ENCODE measurements at places on chromosomes 4 and X. TPM values are rescaled to one million over a fixed set of nuclear protein-coding genes. Genes with fewer than 3 reads are reported as not detected.

The TENM3 gene
- 13.2 TPM for total RNA-seq

The CFAP97 gene
- 35.2 TPM for total RNA-seq

The RAB33A gene
- 3.8 TPM for total RNA-seq

The ANKRD50 gene
- total RNA-seq: 23.8 TPM

The NDNF gene
- 0.50 TPM for total RNA-seq

The KANTR gene
- total RNA-seq: 12.7 TPM

The MAGT1 gene
- 135 TPM for total RNA-seq

The CFAP99 gene
- not detected for total RNA-seq

The ASB9 gene
- 2.5 TPM for total RNA-seq

The KLF3 gene
- total RNA-seq: 24.1 TPM

The IL1RAPL1 gene
- total RNA-seq: 1.9 TPM

The TBC1D9 gene
- total RNA-seq: 33.4 TPM

The FABP2 gene
- not detected for total RNA-seq

The GPR34 gene
- not detected for total RNA-seq

The MXD4 gene
- 75.8 TPM for total RNA-seq

The FOXP3 gene
- total RNA-seq: not detected

The VCX3A gene
- total RNA-seq: not detected

The SPIN4 gene
- 4.7 TPM for total RNA-seq

The NAP1L2 gene
- 3.1 TPM for total RNA-seq

The HNRNPH2 gene
- total RNA-seq: 111 TPM

The MAGEC1 gene
- not detected for total RNA-seq

The TNIP3 gene
- 0.17 TPM for total RNA-seq

The TCEAL6 gene
- not detected for total RNA-seq

The RRH gene
- total RNA-seq: 0.17 TPM

The NPY1R gene
- total RNA-seq: not detected

The YY2 gene
- total RNA-seq: 2.8 TPM

The FRMPD4 gene
- 2.8 TPM for total RNA-seq

The NWD2 gene
- total RNA-seq: not detected

The CT83 gene
- not detected for total RNA-seq

The NSDHL gene
- 14.9 TPM for total RNA-seq

The ENAM gene
- 0.17 TPM for total RNA-seq

The DSPP gene
- total RNA-seq: not detected

The SPIN2B gene
- total RNA-seq: 8.4 TPM

The FHIP1A gene
- total RNA-seq: 0.29 TPM

The PCDH19 gene
- total RNA-seq: under 0.01 TPM

The CT45A5 gene
- not detected for total RNA-seq

The ASMTL gene
- total RNA-seq: 18.7 TPM

The HS3ST1 gene
- under 0.01 TPM for total RNA-seq

The IL21 gene
- not detected for total RNA-seq

The RNF128 gene
- 7.4 TPM for total RNA-seq

The C1QTNF7 gene
- total RNA-seq: 0.50 TPM

The UGDH gene
- 323 TPM for total RNA-seq

The S100G gene
- total RNA-seq: not detected

The MXRA5 gene
- 26.8 TPM for total RNA-seq

The USP38 gene
- total RNA-seq: 19.1 TPM

The GYPE gene
- total RNA-seq: 1.2 TPM

The CT55 gene
- total RNA-seq: not detected

The MBNL3 gene
- total RNA-seq: 3.0 TPM

The RHOXF2B gene
- not detected for total RNA-seq

The VCX gene
- total RNA-seq: not detected

The AFM gene
- total RNA-seq: not detected

The MEPE gene
- not detected for total RNA-seq
